ENCODE measurements at places on chromosomes 12 and 14.

GRCh38 chr14:59274991-59275391 is 86.5 kb downstream of the DAAM1 start:
- no peak for DNase-seq

DNA sequence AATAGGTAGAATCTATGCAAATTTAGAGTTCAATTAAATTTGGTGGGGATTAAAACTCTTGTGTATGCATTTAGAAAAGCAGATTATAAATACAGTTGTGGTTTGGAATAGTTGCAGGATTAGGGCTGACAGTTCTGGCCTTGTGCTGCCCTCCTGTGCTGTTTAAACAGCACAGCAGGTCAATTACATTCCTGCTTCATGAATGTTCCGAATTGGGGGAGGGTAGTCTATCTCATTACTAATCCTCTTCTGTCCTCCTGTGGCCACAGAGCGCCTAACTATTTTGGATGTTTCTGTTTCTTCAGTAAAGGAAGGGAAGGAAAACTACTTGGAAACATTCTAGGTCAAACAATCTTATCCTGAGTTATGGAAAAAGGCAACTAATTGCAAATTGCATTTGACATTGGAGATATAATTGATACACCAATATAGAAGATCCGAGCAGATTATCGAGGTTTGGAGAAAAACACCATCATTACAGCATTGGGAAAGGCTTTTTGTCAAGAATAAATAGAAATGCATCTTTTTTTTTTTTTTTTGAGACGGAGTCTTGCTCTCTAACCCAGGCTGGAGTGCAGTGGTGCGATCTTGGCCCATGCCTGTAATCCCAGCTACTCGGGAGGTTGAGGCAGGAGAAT is 8.7 kb upstream of the GPR19 start:
- no peak for DNase-seq

GRCh38 chr12:71848212-71848611 is 8.7 kb downstream of the TBC1D15 start:
- DNase-seq = no peak

GRCh38 chr12:101604132-101604531 is 9.4 kb downstream of the MYBPC1 start:
- DNase-seq = no peak

DNA sequence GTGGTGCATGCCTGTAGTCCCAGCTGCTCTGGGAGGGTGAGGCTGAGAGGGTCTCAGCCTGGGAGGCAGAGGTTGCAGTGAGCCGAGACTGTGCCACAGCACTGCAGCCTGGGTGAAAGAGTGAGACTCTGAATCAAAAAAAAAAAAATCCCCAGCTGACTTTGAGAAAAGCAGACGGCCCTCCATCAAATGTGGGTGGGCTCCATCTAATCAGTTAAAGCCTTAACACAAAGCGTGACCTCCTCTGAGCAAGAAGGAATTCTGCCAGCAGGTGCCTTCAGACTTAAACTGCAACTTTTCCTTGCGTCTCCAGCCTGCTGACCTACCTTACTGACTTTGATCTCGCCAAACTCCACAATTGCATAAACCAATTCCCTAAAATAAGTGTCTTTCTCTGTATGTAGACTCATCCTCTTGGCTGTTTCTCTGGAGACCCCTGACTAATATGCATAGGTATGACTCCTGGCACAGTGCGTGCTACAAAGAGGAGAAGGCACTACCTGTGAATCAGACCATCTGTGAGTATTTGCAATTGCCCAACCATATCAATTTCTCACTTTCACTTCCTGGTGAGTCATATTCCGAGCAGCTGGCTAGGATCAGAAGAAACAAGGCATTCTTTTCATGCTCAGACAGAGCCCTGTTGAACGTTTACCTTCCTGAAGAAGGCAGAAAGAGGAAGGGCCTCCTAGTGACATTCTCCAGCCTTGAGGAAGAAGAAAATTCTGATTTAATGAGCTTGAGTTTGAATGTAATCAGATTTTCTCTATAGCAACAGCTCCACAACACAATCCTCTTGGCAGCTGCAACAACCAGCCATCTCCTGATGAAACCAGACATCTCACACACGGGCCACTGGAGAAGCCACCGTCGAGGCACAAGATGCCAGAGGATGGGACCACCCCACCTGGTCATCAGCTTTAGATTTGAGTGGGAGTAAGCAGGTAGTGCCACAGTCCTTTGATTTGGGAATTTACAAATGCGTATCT is 54.3 kb downstream of the CLMN start:
- peak; percentile 20 for DNase-seq

DNA sequence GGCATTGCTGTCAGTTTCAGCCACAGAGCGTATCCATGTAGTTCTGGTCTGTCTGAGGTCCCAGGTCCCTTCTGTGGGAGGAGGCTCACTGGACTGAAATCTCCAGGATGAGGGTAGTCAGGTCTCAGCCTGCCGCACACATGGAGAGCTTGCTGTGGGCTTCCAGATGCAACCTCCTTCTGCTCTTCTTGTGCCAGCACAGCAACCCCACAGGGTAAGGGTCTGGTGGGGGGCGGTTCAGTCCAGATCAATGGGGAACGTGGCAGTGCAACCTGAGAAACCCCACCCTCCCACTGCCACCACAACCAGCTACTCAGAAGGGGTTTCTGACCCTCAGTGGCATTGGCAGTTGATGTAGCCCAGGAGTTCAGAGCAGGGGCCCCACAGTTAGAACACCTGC is 61.2 kb downstream of the BEGAIN start:
- peak; percentile 3 for DNase-seq

- no peak for DNase-seq
Measured at GRCh38 chr14:103123634-103124500, 606 bp downstream of the TNFAIP2 start.

GRCh38 chr12:22116376-22116775 is 70.4 kb downstream of the CMAS start:
- DNase-seq = no peak

GRCh38 chr14:61655777-61656176 is 39.5 kb upstream of the HIF1A start:
- DNase-seq = no peak

DNA sequence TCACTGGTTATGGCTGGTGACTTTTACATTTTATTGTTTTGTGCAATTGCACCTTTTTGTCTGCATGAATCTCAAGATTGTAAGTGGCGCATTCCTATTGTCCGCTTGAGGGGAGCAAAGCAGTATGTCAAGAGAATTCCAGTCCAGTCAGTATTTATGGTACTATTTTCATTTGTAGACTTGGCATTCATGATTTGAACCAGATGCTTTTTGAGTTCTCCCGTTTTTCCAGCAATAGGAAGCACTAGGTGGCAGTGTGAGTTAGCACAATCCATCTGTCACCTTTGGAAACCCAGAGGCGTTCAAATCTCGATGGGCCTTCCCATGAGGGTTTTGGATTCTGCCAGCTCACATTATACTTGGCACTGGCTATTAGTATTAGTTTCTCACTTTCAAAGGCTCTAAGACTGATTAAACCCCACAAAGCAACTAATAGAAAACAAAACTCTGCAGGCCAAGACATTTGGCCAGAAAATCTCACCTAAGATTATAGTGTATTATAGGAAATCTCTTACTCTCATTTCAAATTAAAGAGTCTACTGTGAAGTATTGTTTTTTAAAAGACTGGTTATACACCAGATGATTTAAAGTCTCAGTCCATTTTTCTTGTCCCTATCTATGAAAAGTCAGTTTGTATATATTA is 2.2 kb downstream of the DACT1 start:
- no peak for DNase-seq

GRCh38 chr14:96816281-96816680 is 19.1 kb downstream of the VRK1 start:
- no peak for DNase-seq

- DNase-seq = no peak
Measured at GRCh38 chr12:51216642-51217041, 1.2 kb downstream of the POU6F1 start.

DNA sequence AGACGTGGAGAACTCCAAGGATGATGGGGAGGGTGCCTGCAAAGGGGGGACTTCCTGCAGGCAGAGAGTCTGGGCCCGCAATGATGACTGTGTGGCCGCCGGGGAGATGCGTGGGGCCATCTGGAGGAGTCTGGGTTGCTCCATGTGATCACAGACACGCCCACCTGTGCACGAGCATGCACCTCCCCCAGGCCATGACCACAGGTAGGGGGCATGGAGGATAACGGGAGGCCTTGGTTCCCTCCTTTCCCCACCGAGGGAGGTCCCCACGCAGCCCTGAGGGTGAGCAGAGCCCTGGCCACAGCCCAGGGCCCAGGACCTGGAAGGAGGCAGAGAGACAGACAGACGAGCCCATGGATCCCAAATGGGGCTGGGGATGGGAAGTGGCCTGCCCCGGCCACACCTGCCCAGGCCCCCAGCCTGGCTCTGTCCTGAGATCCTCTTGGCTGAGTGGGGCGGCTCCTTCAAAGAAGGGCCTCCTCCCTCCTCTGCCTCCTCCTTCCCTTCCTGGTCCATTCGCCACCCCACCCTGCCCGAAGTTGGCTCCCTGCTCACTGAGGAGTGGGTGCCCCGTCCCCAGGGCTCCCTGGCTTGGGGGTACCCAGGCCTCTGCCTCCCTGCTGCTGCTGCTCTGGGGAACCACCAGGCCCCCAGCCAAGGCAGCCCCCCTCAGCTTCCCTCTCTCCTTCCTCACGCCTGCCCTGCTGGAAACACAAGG is 138.2 kb downstream of the CALM1 start:
- DNase-seq = no peak

DNA sequence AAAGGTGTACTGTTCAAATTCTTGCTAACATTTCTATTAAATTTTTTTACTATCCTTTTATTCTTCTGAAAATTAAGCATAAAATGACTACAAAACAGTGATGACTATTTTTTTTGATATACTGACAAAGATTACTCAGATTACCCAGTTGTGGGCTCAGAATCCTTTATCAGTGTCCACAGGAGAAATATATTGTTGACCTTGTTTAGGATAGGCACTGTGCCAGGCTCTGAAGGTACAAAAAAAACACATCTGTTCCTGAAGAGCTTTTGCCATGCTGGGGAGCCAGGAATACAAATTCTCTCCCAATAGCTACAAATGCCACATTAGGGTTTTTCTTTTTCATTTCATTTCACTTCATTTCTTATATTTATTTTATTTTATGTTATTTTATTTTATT is 26.9 kb upstream of the GCH1 start:
- no peak for DNase-seq

GRCh38 chr14:49497725-49498348 is 88.3 kb downstream of the RPS29 start:
- peak; percentile 25 for DNase-seq

- no peak for DNase-seq
Measured at GRCh38 chr12:107513636-107514400, 171.8 kb upstream of the PWP1 start.

DNA sequence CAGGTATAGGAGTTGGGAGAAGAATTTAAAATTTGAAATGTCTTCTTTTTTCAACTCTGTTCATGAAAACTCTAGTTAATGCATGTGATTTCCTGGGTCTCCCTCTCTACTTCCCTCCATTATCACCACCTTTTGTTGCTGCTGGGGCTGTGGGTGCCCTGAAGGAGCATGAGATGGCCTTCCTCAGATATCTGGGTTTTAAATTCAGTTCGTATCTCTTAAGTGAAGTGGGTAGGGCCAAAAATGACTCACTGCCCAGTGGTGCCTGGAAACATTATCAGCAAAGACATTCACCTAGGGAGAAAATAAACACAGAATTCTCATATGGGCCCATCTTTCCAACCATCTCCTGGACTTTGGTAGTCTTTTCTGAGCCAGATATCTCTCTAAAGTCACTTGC is 234.9 kb upstream of the PLEKHG7 start:
- no peak for DNase-seq

GRCh38 chr12:47192051-47192450 is 112.3 kb upstream of the AMIGO2 start:
- no peak for DNase-seq

GRCh38 chr14:40374221-40374620 is 942.0 kb upstream of the FBXO33 start:
- DNase-seq = no peak

DNA sequence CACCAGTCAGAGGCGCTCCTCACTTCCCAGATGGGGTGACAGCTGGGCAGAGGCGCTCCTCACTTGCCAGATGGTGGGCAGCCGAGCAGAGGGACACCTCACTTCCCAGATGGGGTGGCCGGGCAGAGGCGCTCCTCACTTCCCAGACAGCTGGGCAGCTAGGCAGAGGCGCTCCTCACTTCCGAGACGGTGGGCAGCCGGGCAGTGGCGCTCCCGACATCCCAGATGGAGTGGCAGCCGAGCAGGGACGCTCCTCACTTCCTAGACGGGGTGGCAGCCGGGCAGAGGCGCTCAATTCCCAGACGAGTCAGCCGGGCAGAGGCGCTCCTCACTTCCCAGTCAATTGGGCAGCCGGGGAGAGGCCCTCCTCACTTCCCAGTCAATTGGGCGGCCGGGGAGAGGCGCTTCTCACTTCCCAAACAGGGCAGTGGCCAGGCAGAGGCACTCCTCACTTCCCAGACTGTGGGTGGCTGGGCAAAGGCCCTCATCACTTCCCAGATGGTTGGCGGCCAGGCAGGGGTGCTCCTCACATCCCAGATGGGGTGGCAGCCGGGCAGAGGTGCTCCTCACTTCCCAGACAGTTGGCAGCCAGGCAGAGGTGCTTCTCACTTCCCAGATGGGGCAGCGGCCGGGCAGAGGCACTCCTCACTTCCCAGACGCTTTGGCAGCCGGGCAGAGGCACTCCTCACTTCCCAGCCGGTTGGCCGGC is 143.8 kb upstream of the ARID2 start:
- no peak for DNase-seq

- DNase-seq = no peak
Measured at GRCh38 chr12:51349026-51349425, 2.5 kb upstream of the CELA1 start.

DNA sequence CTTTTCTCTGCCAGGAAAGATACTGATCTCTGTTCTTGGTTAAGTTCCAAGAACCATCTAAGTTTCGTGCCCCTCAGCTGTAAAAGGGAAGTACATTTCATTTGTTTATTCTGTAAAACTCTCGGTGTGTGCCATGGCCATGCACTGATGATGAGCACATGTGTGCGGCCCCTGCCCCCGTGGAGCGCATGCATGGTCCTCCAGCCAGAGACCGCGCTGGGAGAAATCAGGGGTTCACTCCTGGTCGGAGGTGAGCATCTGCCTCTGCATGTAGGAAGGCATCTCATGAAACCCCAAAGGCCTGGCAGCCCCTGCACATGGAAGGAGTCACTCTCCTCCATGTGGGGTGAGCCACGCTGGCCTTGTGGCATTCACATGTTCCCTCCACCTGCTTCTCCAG is 102.5 kb upstream of the RTL1 start:
- peak; percentile 36 for DNase-seq

GRCh38 chr12:28988325-28988704 is 160.8 kb upstream of the FAR2 start:
- DNase-seq = no peak

DNA sequence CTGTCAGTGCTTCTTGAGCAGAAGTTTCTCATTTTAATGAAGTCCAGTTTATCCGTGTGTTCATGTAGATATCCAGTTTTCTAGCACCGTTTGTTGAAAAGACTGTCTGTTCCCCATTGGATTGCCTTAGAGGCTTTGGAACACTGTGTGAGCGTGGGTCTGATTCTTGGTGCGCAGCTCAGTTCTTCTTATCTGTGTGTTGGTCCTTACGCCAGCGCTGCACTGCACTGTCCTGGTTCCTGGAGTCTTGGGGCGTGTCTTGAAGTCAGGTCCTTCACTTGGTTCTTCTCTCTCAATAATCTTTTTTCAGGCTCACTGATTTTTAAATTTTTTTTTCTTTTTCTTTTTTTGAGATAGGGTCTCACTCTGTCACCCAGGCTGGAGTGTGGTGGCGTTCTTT is 25.5 kb downstream of the EP400 start:
- DNase-seq = no peak

Measured in DND-41 (cell line).